Testis (tissue), 5 donors: ENCODE measurements at places on chromosomes 1 and 21. TPM values are rescaled to one million over a fixed set of nuclear protein-coding genes. Genes with fewer than 3 reads are reported as not detected.

Gene FMO4
- 4.2 TPM for total RNA-seq

Gene ENTREP3
- total RNA-seq = 15.8 TPM

Gene GRIK1
- total RNA-seq = 0.08 TPM

Gene SPATA21
- total RNA-seq = 6.0 TPM

Gene EVA1C
- total RNA-seq = 44.2 TPM

Gene NPR1
- total RNA-seq = 2.5 TPM

Gene EPHX1
- total RNA-seq = 173 TPM

Gene HAO2
- total RNA-seq = not detected

Gene DNAJC28
- total RNA-seq = 7.3 TPM

Gene NBPF3
- 42.0 TPM for total RNA-seq

Gene PLA2G2D
- total RNA-seq = not detected

Gene OR2AK2
- total RNA-seq = 2.2 TPM

Gene MIA3
- 92.1 TPM for total RNA-seq

Gene ANKRD45
- 6.7 TPM for total RNA-seq

DNA sequence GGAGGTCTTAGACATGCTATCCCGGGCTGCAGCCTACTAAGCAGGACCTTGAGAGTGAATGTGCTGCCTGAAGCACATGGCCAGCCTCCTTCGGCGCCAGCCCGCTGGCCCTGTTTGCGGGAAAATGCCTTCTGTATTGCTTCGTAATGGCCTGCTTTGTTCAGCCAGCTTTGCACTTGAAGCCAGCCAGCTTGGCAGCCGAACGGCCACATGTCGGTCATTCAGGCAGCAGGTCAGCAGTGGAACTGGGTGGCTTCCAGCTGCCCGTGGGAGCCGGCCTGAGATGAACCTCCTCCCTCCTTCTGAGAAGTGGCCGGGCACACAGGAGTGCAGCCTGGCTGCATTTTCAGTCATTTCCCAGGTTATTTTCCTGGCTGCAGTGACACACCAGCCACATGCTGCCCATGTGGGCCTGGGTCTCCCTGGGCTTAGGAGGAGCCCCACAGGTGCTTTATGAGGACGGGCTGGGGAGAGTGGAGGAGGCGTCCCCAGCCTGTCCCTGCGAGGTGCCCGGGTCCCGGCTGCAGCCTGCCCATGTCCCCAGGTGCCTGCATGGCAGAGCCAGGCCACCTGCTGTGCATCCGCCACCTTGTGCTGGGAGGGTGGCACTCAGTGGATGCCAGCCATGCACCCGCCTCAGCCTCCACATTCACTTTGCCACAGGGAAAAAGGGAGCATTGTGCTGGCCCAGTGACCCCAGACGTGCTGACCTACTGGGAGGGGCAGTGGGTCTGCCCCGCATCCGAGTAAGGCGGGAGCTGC is 103.5 kb downstream of the SIK1 start:
- H3K36me3 ChIP-seq = no peaks in the 10 kb centered on the region
- H3K4me1 ChIP-seq = peaks cover 16% of the 10 kb centered on the region
- peak overlapping the region; percentile 44 for H3K27ac ChIP-seq
- no peaks in the 10 kb centered on the region for H3K27me3 ChIP-seq
- peak; percentile 94 for DNase-seq

- no peak for DNase-seq
- no peaks in the 10 kb centered on the region for H3K4me1 ChIP-seq
- no peak overlapping the region for H3K4me3 ChIP-seq
- no peaks in the 10 kb centered on the region for H3K36me3 ChIP-seq
- no peak overlapping the region for H3K27ac ChIP-seq
- no peaks in the 10 kb centered on the region for H3K27me3 ChIP-seq
These were observed 22.7 kb downstream of the PAX7 start for GRCh38 chr1:18653367-18653766.

GRCh38 chr1:198166900-198167299 is 10.1 kb downstream of the NEK7 start:
- DNase-seq = no peak
- no peaks in the 10 kb centered on the region for H3K36me3 ChIP-seq
- peaks cover 30% of the 10 kb centered on the region for H3K4me1 ChIP-seq
- no peak overlapping the region for H3K27ac ChIP-seq

GRCh38 chr1:18013216-18013615 is 94.4 kb upstream of the IGSF21 start:
- DNase-seq = no peak
- H3K27me3 ChIP-seq = no peaks in the 10 kb centered on the region
- no peak overlapping the region for H3K27ac ChIP-seq
- no peaks in the 10 kb centered on the region for H3K4me1 ChIP-seq
- H3K36me3 ChIP-seq = no peaks in the 10 kb centered on the region

- H3K27me3 ChIP-seq = no peaks in the 10 kb centered on the region
- no peak for DNase-seq
- no peaks in the 10 kb centered on the region for H3K36me3 ChIP-seq
These were observed 23.5 kb downstream of the ANGPTL1 start for GRCh38 chr1:178847396-178847849.

- no peaks in the 10 kb centered on the region for H3K27me3 ChIP-seq
- no peaks in the 10 kb centered on the region for H3K4me1 ChIP-seq
- H3K4me3 ChIP-seq = no peak overlapping the region
- H3K36me3 ChIP-seq = no peaks in the 10 kb centered on the region
- DNase-seq = no peak
These were observed 1361.7 kb upstream of the B3GALT2 start for GRCh38 chr1:194548071-194548470.

DNA sequence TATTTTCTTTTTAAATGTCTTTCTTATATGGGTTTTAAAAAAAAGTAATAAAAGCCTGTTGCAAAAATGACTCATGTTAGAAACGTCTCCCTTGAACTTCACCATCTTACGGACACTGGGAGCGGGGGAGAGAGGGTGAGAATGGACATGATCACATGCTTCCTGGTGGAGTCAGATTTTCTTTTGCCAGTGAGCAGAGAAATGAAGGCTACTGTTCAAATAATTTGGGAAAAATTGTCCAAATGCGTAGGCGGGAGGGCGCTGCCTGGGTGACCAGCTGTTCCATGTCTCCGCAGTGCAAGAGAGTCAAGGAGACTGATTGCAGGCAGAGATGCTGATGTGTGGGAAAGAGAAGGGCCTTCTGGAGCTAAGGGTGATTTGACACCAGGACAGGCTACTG is 23.1 kb downstream of the EIF2D start:
- H3K36me3 ChIP-seq = no peaks in the 10 kb centered on the region
- no peak for DNase-seq
- no peaks in the 10 kb centered on the region for H3K4me1 ChIP-seq
- no peak overlapping the region for H3K4me3 ChIP-seq
- no peak overlapping the region for H3K27ac ChIP-seq

GRCh38 chr1:205805082-205805711 is 7.8 kb downstream of the SLC41A1 start:
- no peak overlapping the region for H3K27ac ChIP-seq
- no peaks in the 10 kb centered on the region for H3K27me3 ChIP-seq
- no peaks in the 10 kb centered on the region for H3K36me3 ChIP-seq
- peaks cover 52% of the 10 kb centered on the region for H3K4me1 ChIP-seq

DNA sequence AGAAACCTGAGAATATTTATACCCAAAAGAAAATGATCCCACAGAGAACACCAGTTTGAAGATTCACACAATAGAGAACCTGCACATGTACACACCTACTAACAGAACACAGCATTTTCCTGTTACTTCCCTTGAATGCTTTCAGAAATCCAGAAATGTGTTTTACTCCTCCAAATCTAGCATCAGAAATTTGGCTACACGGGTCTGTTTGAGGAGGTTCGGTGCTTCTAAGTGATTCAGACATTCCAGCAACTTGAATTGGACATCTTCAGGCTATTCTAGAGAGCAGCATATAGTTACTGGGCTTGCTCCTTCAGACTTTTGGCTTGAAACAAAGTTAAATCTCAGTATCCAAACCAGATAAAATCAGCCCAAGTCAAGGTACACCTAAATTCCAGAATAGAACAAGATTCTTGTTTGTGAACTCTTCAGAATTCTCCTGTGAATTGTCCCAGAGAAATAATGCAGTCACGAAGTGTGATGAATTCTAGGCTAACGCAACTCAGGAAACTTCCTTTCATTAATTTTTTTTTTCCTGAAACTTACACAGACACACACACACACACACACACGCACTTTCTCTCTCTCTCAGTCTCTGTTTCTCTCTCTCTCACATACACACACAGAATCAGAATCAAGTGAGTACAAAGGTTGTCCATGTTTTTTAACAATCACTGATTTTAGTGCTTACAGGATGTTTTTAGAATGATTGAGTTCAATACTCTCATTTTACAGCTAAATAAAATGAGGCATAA is 278.4 kb upstream of the SNX7 start:
- no peak overlapping the region for H3K4me3 ChIP-seq
- no peak for DNase-seq
- H3K27ac ChIP-seq = no peak overlapping the region
- H3K36me3 ChIP-seq = no peaks in the 10 kb centered on the region

- H3K36me3 ChIP-seq = no peaks in the 10 kb centered on the region
- no peak overlapping the region for H3K4me3 ChIP-seq
These were observed 87.0 kb downstream of the EIF4G3 start for GRCh38 chr1:21089731-21090130.

DNA sequence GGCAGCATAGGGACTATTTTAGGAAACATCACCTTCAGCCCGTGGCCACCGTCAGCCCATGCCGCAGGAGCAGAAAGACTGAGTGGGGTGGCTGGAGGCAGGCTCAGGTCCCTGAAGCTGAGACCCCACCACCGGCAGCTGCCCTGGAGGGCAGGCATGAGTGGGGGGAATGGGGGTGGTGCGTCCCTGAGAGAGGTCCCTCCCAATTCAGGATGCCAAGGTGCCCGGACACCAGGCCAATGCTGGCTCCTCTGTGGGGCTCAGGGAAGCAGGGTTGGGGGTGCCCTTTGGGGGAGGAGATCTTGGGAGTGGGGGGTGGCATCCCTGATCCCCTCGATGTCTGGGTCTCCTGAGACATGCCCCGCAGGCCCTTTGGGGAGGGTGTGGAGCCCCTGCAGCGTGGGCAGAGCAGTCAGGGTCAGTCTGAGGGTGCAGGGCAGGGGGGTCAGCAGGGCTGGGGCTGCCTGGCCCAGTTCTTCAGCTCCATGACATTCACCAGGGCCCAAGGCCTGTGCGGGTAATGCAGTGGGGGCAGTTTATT is 998 bp upstream of the TTC34 start:
- H3K4me3 ChIP-seq = no peak overlapping the region
- no peak for DNase-seq
- no peaks in the 10 kb centered on the region for H3K27me3 ChIP-seq
- no peaks in the 10 kb centered on the region for H3K36me3 ChIP-seq

DNA sequence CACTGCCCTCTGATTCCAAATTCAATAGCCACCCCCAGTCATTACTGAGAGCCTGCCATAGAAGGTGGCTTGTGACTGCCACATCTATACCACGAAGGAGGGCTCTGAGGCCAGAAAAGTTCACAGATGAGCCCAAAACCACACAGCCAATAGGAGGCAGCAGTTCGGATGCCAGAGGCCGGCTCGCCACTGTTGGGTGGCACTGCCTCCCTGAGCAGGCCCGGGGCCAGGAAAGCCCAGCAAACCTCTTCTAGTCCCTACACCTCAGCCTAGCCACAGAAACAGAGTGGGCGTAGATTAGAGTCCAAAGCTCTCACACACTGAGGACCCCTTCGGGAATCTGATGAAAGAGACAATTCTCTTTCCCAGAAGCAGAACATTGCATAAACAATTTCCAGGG is 5.9 kb upstream of the CAMK2N1 start:
- H3K27me3 ChIP-seq = no peaks in the 10 kb centered on the region
- H3K36me3 ChIP-seq = no peaks in the 10 kb centered on the region
- no peak for DNase-seq
- peaks cover 11% of the 10 kb centered on the region for H3K4me1 ChIP-seq
- no peak overlapping the region for H3K27ac ChIP-seq

GRCh38 chr21:45820171-45821091 is 161.1 kb upstream of the COL6A1 start:
- H3K36me3 ChIP-seq = no peaks in the 10 kb centered on the region
- peak; percentile 82 for DNase-seq
- no peak overlapping the region for H3K4me3 ChIP-seq
- H3K27me3 ChIP-seq = no peaks in the 10 kb centered on the region

DNA sequence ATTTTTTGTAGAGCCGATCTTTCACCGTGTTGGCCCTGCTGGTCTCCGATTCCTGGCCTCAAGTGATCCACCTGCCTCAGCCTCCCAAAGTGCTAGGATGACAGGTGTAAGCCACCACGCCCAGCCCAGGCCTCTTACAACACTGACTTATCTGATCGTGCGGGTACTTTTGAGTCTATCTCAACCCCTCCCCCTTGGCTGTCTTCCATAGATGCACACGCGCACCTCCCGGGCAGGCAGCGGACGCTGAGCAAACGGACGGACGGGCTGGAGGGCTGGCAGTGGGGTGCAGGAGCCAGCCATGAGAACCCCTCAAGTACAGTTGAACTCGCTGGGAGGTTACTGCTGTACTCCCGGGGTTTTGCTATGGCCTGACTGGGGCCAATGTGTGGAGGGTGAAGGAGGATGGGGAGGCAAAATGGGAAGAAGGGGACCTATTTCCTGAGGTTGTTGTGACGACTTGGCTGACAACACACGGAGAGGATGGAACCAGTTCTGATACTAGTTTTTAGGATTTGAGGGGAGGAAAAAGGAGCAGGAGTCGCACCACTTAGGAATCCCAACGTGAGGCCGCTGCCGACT is 959 bp downstream of the CD58 start:
- H3K27me3 ChIP-seq = no peaks in the 10 kb centered on the region
- H3K4me1 ChIP-seq = peaks cover 10% of the 10 kb centered on the region
- H3K4me3 ChIP-seq = peak overlapping the region; percentile 71
- peak overlapping the region; percentile 91 for H3K27ac ChIP-seq
- no peaks in the 10 kb centered on the region for H3K36me3 ChIP-seq
- peak; percentile 29 for DNase-seq

GRCh38 chr1:31159869-31160611 is 79.6 kb downstream of the NKAIN1 start:
- no peaks in the 10 kb centered on the region for H3K27me3 ChIP-seq
- H3K36me3 ChIP-seq = no peaks in the 10 kb centered on the region
- no peak overlapping the region for H3K27ac ChIP-seq
- no peak for DNase-seq

DNA sequence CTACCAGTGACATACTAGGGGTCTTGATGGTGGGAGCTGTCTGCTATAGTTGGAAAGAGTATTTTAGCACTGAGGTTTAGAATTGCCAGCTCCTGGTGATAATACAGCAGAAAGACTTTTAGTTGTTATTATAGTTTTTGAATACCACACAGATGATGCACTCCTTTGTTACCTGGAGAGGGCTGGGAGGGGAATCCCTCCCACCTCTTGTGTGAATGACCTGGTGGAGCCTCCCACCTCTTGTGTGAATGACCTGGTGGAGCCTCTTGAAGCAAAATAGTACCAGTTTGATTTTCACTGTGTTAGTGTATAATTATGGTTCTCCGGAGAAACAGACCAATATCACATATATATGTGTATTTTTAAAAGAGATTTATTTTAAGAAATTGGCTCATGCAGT is 3.3 kb downstream of the DISP1 start:
- no peak for DNase-seq
- no peak overlapping the region for H3K27ac ChIP-seq
- peaks cover 14% of the 10 kb centered on the region for H3K4me1 ChIP-seq

- H3K27me3 ChIP-seq = no peaks in the 10 kb centered on the region
- no peak overlapping the region for H3K4me3 ChIP-seq
- H3K36me3 ChIP-seq = no peaks in the 10 kb centered on the region
- H3K4me1 ChIP-seq = no peaks in the 10 kb centered on the region
These were observed 130.7 kb upstream of the DMRTA2 start for GRCh38 chr1:50553921-50554320.

GRCh38 chr1:217599154-217599553 is 31.7 kb downstream of the GPATCH2 start:
- H3K4me1 ChIP-seq = no peaks in the 10 kb centered on the region
- no peak overlapping the region for H3K4me3 ChIP-seq
- no peaks in the 10 kb centered on the region for H3K36me3 ChIP-seq
- DNase-seq = no peak

GRCh38 chr1:7281821-7282220 is 489.3 kb upstream of the VAMP3 start:
- no peak overlapping the region for H3K4me3 ChIP-seq
- peak; percentile 56 for DNase-seq
- no peaks in the 10 kb centered on the region for H3K27me3 ChIP-seq
- H3K27ac ChIP-seq = no peak overlapping the region

- H3K27me3 ChIP-seq = no peaks in the 10 kb centered on the region
- DNase-seq = peak; percentile 61
These were observed 16.7 kb downstream of the POU3F1 start for GRCh38 chr1:38029685-38030511.
